ENCODE measurements at places on chromosomes 12 and 14.

- no peak for DNase-seq
Observed at GRCh38 chr12:13431041-13431440, 234.5 kb downstream of the EMP1 start.

GRCh38 chr14:92794547-92794941, 439 bp downstream of the GOLGA5 start:
- DNase-seq = no peak

- DNase-seq = no peak
Observed at GRCh38 chr12:113298861-113299545, 35.9 kb downstream of the SLC8B1 start.

DNA sequence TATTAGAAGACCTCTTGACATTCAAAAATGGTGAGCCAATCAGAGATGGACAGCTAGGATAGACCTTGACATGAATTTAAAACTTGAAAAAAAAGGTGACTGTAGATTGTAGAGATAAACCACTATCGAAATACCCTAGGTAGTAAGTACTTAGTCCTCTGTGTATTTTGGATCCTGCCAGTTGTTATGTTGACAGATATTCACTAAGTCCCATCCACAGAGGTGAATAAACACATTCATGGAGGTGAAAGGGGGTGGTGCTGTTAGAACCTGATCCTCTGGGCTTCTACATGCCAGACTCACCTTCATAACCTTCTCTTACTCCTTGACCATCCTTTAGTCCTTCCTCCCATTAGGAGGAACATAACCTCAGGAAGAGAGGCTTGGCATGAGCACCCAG, 72.3 kb downstream of the OTX2 start:
- no peak for DNase-seq

All from activated naive CD4-positive, alpha-beta T cell treated with anti-CD3 and anti-CD28 coated beads, Interleukin-2, amount 50 U/mL, for 72 hours (primary cell).